ENCODE measurements at places on chromosomes 5 and 9. TPM values are rescaled to one million over a fixed set of nuclear protein-coding genes. Genes with fewer than 3 reads are reported as not detected.
A peak's percentile ranks its signal among the peaks of the same experiment; 100 is the strongest.

DNA sequence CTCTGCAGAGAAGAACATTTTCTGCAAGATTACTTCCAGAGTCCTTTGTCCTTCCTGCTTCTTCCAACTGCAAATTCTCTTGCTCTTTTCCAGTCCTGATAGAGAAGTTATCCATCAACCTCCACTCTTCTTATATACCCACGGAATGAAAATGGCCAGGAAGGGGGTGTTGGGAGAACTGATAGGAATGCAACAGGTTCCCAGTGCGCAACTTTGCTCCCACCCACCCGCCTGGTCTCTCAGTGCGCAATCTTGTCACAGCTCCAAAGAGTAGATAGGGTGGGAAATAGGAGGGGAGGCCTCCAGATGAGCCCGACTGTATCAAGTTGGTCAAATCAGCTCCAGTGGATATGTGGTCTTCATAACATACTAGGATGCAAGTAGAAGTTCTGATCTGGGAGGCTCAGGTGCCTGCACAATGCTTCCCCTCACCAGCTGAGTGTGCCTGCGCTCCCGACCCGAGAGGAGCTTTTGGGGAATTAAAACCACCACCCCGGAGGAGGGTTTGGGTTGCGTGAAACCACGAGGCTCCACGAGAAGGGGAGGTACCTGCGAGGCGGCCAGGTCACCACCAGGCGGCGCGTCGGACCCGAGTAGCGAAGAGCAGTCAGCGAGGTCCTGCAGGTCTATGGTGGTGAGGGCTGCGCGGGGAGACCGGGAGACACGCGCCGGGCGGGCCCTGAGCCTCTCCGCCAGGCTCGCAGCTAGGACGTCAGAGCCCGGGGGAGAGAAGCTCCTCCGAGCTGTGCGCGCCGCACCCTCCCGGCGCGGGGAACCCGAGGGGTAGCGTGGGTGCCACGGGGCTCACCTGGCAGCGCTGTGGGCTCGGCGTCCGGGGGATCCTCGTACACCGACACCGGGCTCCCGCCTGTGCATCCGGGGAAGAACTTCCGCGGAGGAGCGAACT lies 835 bp downstream of the MCIDAS start:
- peak; percentile 53 for DNase-seq

GRCh38 chr5:119019501-119019900 lies 31.2 kb upstream of the DTWD2 start:
- DNase-seq = no peak

GRCh38 chr9:125992557-125992956 lies 245.4 kb downstream of the PBX3 start:
- DNase-seq = no peak

ADAMTS12 gene
- total RNA-seq = 3.7 TPM

GRCh38 chr5:146646441-146646840 lies 130.5 kb upstream of the GPR151 start:
- no peak for DNase-seq

- DNase-seq = no peak
Measured at GRCh38 chr5:119016125-119016774, 27.9 kb upstream of the DTWD2 start.

GRCh38 chr5:111999286-111999685 lies 242.3 kb upstream of the NREP start:
- DNase-seq = peak; percentile 33

Measured in mammary epithelial cell (primary cell).